ENCODE measurements at places on chromosomes 7 and 10.

GRCh38 chr7:34038816-34039470, 133.6 kb downstream of the BMPER start:
- DNase-seq, result no peak

- no peak for DNase-seq
Observed at GRCh38 chr10:95756041-95756761, at the start of gene ENTPD1. TSS of gene ENTPD1 (plus strand) at chr10:95756163. CDS start at chr10:95756240, 77 bp downstream.

DNA sequence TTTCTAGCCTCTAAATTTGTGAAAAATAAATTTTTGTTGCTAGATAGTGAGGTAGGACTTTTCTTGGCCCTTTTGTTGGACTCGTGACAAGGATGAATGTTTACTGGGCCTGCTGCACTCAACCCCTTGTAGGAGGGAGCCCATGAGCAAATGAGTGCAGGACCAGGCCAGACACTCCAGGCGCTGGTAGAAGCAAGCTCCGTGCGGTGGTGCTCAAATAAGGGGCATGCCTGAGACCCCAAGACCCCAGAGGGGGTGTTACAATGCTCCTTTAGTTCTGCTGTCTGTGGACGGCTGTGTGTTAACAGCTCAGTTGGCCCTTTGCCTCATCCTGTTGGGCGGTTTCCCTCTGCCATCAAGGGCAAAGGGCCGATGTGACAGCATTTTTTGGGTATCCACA, 1195.3 kb upstream of the PHF14 start:
- DNase-seq, result no peak

DNA sequence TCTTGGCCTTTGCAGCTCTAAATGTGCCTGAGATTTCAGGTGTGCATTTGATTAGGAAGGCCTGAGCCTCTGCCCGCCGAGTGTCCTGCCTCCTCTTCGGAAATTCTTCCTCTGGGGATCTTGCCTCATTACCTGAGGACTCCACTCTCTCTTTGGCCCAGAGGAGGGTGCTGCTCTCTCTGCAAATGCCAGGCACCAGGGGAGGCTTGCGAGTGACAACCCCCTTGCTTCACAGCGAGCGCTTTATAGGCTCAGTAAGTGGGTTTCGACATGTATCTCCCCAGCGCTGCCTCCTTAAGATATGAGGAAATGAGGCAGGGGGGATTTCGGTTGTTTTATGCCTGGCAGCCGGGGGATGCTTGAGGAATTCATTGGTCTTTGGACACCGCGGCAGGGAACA, 423.9 kb downstream of the GLRX3 start:
- no peak for DNase-seq

- no peak for DNase-seq
Observed at GRCh38 chr10:121521794-121522556, 76.3 kb downstream of the FGFR2 start.

DNA sequence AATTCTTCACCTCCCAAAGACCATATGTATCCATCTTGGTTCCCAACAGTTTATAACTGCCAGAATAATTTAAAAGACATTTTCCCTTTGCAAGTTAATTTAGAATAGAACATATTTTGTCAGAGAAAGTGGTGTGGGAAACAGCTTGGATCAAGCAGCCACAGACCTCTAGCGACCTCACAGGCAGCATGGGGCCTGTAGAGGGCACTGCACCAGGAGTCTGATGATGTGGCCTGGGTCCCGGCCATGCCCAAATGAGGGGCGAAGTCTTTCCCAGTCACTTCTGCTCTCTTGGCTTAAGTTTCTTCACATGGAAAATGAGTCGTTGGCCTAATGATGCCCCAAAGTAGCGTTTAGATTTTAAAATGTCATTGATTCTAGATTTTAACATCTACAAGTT, 243.2 kb downstream of the SDK1 start:
- DNase-seq, result no peak

DNA sequence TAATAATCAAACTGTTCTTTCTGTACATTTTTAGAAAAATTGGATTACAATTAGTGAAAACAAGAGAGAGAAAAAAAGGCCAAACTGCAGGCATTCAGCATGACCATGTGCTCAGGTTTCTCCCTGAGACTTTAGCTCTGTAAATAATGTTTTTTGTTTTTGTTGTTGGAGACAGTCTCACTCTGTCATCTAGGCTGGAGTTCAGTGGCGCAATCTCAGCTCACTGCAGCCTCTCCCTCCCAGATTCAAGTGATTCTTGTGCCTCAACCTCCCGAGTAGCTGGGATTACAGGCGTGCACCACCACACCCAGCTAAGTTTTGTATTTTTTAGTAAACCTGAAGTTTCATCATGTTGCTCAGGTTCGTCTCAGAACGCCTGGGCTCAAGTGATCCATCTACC, 23.0 kb downstream of the BZW2 start:
- DNase-seq, result no peak

DNA sequence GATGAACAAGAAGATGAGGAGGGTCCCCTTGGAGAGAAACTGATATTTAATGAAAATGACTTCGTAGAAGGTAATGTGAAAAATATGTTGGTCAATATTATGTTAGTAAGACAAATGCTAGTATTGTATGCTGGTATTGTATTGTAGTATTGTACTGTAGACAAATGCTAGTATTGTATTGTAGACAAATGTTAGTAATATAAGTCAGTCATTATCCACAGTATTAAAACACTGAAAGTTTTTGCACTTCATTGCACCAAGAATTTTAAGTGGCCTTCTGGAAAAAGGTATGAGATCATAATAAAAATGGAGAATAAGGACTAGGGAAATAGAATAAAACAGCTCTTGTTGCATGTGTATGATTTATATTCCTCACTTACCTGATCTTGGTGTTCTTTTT, 17.5 kb downstream of the CSGALNACT2 start:
- no peak for DNase-seq

DNA sequence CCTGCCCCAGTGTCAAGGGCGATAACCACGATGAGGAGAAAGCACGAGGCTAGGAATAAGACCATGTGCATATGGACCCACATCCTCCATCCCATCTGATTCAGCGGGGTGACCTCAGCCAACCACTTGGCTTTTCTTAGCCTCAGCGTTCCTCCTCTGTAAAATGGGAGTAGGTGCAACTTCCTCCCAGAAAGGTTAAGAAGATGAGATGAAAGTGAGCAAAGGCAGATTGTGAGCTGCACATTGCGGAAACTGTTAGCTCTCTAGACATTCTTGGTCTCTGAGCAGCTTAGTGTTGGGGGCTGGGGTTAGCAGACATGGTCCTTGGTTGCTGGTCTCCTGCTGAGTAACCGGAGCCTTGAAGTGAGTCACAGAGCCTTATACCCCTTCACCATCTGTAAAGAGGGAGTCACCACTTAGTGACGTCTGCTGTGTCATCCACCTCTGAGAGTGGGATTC, 497.3 kb upstream of the GALNT17 start:
- no peak for DNase-seq
